NCI-H2171 (cell line): ENCODE measurements at places on chromosomes 6 and 20.

DNA sequence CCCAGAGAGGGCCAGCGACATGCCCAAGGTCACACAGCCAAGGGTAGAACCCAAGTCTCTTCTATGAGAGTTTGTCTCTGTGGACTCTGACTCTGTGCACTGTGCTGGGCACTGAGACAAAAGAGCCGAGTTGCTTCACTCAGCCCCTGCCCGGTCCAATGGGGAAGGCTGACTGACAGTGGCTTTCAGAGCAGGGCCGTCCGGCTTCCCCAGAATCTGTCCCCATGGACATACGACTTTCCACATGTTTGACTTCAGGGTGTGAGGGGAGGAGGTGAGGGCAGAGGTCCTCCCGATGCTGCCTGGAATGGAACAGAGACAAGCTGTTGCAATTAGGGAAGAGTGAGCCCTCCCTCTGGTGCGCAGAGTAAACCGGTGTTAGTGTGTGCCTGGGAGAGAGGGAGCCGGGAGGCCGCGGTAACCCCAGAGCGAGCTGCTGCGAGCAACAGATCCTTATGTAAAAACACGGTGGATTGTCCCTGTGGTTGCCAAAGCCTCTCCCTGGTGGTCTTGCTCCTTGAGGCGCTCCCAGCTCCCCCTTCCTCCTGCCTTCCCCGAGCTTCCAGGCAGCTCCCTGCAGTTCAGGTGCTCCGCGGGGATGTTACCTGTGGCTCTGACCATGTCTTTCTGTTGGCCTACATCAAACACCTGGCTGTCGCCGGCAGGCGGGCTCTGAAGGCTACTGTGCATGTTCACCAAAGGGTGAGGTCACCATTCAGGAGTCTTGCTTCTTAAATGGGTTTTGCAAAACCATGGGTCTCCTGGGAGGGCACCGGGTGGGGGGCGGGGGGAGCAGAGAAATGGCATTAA, 672 bp downstream of the SIRPA start:
- no peak for DNase-seq

- no peak for DNase-seq
Observed at GRCh38 chr20:1345030-1345755, 16.3 kb upstream of the SDCBP2 start.

DNA sequence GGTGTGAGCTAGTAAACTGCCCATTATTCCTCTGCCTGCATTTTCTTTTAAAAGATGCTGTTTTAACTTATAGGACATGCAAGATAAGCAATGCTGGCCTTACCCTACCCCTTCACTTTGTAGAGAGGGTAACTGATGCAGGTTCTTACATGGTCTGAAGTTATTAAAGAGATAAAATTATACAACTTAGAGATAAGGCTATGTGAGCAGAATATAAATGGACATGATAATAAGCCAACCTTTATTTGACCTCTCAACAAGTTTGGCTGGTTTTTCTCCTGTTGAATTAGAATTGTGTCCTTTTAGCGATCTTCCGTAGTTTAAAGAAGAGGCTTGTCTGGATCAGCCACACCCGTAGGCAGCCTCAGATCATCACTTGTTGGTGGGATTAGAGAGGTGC, 377.0 kb downstream of the BTBD3 start:
- no peak for DNase-seq

DNA sequence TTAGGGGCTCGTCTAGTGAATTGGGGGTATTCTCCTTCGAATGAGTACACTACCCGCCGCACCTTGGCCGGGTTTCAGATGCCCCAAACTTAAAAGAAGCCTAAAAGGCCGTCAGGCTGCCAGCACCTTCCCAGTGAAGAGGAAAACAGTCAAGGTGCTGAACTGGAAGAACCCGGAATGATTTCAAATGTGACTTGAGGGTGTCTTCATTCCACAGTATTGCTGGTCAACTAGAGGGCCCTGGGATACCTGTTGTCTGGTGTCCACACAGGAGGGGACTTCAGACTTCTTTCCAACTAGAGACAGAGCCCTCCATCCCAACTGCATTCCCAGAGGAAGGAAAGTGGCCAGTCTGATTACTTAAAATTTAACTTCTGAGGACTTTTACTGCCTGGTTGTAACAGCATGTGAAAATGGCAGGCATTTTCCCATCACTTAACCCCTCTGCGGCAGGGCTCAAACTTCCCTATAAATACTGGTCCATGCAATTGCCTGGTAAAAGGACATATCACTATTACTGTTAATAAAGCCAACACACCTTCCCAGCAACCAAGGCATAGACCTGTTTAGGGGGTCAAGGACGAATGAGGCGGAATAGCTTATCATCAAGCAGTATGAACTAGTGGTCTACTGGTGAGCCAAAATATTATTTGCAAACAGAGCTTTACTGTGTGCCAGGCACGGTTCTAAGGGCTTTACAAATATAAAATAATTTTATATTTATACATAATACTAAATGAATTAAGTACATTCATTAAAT, 651 bp upstream of the SAMHD1 start:
- DNase-seq = no peak

GRCh38 chr6:42819803-42820511, 38.1 kb downstream of the BICRAL start:
- no peak for DNase-seq

DNA sequence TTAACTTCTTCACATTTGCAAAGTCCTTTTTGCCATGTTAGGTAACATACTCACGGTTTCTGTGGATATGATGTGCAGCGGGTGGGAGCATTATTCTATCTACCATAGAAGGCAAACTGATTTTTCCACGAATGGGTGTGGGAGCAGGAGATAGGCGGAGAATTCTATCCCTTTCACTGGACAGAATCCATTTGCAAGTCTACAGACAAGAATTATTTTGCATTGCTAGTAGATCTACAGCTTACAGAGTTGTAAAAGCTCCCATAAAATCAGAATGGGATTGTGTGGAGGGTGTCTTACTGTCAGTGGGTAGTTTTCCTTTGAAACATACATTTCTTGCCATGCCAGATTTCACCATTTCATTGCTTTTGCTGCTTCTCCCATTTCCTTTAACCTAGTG, 22.4 kb upstream of the ZFP64 start:
- DNase-seq = no peak

- DNase-seq = no peak
Observed at GRCh38 chr6:35294308-35294945, 3.2 kb upstream of the DEF6 start.

DNA sequence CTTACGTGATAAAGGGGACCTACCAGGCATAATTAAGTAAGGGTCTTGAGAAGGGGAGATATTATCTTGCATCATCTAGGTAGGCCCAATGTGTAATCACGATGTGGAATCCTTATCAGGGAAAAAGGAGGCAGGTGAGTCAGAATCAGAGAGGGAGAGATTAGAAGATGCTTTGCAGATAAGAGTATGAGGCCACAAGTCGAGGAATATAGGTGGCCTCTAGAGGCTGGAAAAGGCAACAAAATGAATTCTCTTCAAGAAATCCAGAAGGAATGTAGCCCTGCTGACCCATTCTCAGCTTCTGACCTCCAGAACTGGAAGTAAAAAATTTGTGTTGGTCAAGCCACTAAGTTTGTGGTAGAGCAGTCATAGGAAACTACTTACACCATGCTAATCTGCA, 11.0 kb upstream of the ENPP4 start:
- no peak for DNase-seq

GRCh38 chr6:5537967-5538366, 276.7 kb downstream of the FARS2 start:
- DNase-seq = no peak

GRCh38 chr20:7010527-7010926, 243.0 kb downstream of the BMP2 start:
- DNase-seq = no peak

DNA sequence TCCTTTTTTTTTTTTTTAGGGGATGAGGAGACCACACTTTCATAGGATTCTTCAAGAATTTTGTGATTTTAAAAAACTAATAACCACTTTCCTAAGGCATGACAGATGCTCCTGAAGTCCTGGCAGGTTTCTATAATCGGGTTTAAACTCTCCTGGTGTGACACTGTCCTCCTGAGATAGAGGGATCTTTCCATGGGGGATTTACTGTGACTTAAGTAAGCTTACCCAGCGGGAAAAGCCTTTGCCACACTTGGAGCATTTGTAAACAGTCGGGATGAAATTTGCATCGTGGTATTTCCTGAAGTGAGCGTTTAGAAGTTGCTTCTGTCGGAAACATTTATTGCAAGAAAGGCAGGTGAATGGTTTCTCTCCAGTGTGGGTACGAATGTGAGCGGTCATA, 16.6 kb downstream of the CTCFL start:
- DNase-seq = no peak

DNA sequence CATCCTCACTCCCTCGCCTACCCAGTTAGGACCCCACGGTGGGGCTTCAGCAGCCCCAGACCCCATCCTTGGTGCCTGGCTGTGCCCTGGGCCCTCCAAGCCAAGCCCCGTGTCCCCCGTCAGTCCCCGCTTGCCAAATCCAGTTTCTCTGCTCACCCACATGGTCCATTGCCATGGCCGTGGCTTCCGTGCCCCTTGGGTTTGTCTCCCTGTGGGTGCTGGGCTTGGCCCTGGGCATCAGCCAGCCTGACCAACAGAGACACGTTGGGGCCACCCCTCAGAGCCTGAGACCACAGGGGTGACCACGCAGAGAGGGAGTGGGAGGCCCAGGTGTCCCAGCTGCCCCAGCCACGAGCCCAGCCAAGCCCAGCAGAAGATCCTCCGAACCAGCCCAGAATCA, 7.7 kb downstream of the SS18L1 start:
- no peak for DNase-seq

- DNase-seq = no peak
Observed at GRCh38 chr20:51026269-51026668, 3.4 kb upstream of the KCNG1 start.

DNA sequence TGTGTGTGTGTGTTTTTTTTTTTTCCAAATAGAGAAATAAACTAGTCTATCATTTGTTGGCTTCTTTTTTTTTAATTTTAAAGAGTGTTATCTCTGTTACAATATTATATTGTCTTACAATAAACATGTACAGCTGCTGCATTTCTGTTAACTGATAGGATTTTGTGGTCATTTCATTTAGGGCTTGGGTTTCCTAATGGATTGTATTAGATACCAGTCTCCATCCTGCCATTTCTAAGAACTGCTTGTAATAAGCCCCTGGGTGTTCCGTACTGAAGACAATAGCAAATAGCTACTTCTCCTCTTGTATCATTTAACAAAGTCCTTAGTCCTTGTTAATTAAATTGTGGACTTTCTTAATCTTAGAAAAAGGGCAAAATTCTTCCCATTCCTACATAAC, 45.7 kb downstream of the SOBP start:
- DNase-seq = no peak

DNA sequence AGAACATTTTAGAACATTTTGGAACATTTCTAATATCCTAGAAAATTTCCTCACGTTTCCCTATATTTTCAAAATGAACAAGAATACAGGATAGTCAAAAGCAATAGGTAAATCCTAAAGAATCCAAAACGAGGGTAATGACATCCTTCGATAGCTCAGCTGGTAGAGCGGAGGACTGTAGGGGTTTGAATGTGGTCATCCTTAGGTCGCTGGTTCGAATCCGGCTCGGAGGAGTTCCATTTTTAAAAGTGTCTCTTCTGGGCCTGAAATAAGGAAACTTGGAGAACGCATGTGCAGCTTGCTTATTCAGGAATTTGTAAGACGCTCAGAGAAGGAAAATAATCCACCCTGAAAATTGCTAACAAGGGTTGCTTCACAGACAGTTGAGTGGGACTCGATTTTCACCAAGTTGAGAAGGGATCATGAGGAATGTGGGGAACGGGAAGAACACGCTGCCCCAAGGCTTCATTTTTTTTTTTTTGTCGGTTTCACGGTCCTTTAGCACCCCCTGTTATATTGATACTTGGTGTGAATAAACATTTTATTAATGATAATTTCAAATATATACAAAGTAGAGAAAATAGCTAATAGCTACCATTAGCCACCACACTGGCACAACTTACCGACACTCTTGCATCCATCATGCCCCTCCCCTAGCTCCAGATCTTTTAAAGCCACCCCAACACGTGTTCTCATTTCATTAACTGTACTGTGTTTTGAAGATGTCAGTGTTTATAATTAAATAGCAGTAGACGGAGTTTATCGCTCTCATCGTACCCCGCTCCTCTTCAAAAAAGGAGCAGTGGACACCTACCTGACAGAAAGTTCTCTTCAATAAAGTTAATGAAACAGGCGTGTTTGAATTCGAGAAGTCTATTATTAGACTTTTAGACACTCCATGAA, 1.8 kb upstream of the ABT1 start:
- DNase-seq = no peak

DNA sequence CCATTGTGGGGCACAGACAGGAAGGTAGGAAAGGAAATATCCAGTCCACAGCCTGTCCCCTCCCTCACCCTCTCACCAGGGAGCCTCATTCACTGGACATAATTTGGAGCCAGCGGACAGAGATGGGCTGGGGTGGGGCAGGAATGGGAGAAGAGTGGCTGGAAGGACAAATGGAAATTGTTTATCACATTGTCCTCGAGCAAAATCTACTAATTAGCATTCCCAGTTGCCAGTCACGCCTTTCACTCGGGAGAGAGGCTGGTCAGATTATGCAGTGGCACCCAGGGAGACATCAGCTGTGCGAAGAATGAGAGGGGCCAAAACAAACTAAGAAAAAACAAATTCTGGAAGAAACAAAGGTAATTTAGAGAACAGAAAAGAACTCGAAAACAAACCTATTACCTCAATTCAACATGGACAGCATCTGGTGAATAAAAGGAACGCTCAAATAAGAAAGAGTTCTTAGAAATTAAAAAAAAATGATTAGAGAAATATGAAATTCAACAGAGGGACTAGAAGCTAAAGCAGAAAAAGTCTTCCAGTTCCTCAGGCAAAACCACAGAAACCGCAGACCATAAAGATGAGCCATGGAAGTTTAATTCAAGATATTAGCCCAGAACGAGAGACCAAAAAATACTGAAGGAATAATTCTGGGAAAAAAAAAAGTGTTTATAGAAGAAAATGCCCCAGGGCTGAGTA, 108.5 kb upstream of the RALGAPA2 start:
- DNase-seq = no peak

GRCh38 chr6:30810813-30811339, 66.5 kb upstream of the IER3 start:
- DNase-seq = no peak

GRCh38 chr6:87054143-87054833, 40.6 kb downstream of the CGA start:
- no peak for DNase-seq

DNA sequence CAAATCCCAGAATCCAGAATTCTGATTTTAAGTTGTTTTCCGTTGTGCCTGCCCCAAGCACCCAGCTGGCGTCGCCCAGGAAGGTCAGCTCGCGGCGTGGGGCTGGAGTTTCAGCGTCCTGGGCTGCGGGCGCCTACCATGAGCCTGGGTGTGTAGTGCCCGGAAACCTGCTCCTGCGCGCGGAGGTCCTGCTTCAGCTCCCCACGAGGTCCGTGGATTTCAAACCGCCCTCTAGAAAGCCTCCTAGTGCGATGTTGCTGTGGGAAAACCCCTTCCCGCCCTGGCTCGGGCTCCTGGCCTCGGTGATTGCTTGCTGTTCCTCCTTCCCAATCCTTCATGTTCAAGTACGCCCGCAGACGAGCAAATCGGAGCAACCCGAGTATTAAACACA, 51.3 kb upstream of the NRN1 start:
- DNase-seq = no peak

GRCh38 chr20:54002741-54003140, 67.7 kb downstream of the BCAS1 start:
- DNase-seq = no peak

- DNase-seq = no peak
Observed at GRCh38 chr6:79506251-79506650, 31.0 kb downstream of the LCA5 start.
